ENCODE measurements at places on chromosomes 5 and 9.

DNA sequence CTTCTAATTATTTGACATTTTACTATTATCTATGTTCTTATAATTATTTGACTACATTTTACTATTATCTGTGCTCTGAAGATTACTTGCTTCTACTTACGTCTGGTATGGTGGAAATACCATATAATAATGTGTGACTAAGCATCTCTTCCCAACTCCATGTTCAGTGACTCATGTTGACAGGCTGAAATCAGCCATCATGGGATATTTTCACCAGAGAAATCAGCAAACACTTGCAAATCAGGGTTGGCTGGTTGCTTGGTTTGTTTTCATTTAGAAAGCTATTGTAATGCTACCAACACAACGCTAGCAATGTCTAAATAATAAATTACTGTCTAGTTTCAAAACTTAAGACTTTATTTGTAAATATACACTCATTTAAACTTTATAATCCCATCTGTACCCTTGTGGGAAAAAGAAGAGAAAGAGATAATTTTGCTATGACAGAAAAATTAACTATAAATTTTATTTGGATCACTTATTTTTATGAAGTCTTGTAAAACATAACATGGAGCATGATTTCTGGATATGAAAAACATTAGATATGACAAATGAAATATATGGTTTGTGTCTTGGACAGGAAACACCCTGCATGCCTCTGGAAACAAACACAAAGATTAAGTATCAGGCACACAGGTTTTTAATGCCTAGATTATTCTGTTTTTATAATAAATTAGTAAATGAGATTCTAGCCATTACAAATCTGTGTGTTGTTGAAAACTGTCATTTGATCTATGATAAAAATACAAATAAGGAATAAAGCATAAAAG is 337.6 kb downstream of the BNC2 start:
- DNase-seq, result no peak

GRCh38 chr9:34796924-34797323 is 87.0 kb upstream of the CCL21 start:
- DNase-seq, result no peak

DNA sequence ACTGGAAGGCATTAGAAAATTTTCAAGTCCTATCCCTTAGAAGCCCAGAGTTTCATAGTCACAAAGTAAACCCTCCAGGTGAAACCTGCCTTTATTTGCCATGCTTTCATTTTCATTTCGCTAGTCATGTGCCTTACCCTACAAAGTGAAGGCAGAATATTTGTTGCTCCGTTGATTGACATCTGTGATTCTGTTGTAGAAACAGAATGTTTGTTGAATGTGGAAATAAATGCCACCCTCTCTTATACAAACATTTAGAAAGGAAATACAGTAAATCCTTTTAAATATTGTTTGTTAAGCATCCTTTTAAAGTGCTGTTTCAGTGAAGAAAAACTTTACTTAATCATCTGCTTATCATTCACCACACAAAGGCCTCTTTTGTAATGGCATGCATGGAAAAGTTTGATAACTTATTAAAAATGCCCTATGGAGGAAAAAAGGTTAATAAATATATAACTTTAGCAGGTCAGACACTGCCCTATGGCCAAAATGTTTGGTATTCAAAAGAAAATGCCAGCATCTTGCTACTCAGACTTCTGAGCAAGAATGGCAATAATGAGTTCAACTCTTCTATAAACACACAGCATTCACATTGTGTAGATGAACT is 34.3 kb upstream of the CAST start:
- DNase-seq, result no peak

- DNase-seq, result no peak
Observed at GRCh38 chr9:93422977-93423616, 28.4 kb upstream of the FAM120A start.

- DNase-seq, result no peak
Observed at GRCh38 chr5:137492331-137492730, 6.8 kb downstream of the SPOCK1 start.

DNA sequence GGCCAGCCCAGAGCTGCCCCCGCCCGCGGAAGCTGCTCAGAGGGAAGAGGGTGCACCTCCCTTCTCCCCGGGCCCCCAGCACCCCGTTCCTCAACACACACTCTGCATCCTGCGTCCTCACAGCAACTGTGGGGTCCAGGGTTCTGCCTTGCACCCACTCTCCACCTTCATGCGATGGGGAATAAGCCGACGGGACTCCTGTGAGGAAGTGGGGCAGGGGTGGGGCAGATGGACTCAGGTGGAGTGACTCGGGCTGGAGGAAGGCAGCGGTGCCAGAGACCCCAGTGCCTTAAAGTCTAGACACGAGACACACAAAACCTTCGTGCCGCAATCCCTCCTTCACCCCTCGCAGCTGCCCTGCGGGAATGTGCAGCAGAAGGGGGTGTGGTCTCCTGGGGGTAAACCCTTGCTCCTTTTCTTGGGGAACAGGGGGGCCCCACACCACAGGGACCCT is 8.6 kb downstream of the BRD3 start:
- DNase-seq, result no peak

GRCh38 chr5:34524123-34524522 is 132.0 kb upstream of the RAI14 start:
- no peak for DNase-seq
